ENCODE measurements at places on chromosomes 13 and 19.
A peak's percentile ranks its signal among the peaks of the same experiment; 100 is the strongest.

- no peak for DNase-seq
- no peaks in the 10 kb centered on the region for H3K27me3 ChIP-seq
- no peak overlapping the region for H3K4me3 ChIP-seq
- no peak overlapping the region for H3K27ac ChIP-seq
- H3K4me1 ChIP-seq = no peaks in the 10 kb centered on the region
- no peaks in the 10 kb centered on the region for H3K36me3 ChIP-seq
Measured at GRCh38 chr13:76016799-76017400, 380.8 kb downstream of the LMO7 start.

DNA sequence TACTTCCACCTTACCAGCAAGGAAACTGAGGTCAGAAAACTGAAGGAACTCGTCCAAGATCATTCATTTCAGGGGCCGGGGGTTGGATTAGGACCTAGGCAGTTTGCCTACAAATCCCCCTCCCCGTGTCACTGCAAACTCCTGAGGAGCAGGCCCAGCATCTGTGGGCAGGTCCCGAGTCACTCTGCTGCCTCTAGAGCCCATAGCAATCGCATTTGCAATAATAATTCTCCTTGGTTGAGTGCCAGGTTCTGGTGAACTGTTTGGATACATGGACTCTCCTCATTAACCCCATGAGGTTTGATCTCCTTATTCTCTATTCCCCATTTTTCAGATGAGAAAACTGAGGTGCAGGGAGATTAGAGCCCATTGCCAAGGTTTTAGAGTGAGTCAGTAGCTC lies 903 bp downstream of the PIN1 start:
- no peaks in the 10 kb centered on the region for H3K27me3 ChIP-seq
- peak overlapping the region; percentile 83 for H3K4me3 ChIP-seq
- H3K27ac ChIP-seq = peak overlapping the region; percentile 69
- no peak for DNase-seq

GRCh38 chr19:23394511-23394910 lies 760 bp downstream of the ZNF91 start:
- peak; percentile 68 for DNase-seq
- peak overlapping the region; percentile 92 for H3K4me3 ChIP-seq
- no peaks in the 10 kb centered on the region for H3K36me3 ChIP-seq

- no peak overlapping the region for H3K27ac ChIP-seq
- H3K36me3 ChIP-seq = no peaks in the 10 kb centered on the region
- no peaks in the 10 kb centered on the region for H3K27me3 ChIP-seq
Measured at GRCh38 chr13:112219740-112220139, 152.8 kb downstream of the SOX1 start.

DNA sequence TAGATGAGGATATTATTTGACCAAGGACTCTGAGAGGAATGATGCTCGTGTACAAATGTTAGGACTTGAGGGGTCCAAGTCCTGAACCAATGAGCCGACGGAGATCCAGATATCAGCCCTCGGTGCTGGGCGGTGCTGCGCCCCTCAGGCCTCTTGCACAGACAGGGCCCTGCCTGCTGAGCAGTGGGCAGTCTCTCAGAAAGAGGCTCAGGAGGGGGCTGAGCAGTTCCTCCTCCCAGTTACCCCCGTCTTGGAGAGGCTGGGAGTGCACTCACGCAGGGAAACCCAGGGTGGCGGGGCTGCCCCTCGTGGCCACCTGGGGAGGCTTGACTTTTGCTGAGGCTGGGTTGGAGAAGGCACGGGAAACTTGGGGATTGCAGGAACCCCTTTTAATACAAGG lies 18.4 kb downstream of the TEX29 start:
- H3K4me3 ChIP-seq = no peak overlapping the region
- no peaks in the 10 kb centered on the region for H3K36me3 ChIP-seq
- no peaks in the 10 kb centered on the region for H3K4me1 ChIP-seq
- no peak overlapping the region for H3K27ac ChIP-seq
- DNase-seq = no peak

DNA sequence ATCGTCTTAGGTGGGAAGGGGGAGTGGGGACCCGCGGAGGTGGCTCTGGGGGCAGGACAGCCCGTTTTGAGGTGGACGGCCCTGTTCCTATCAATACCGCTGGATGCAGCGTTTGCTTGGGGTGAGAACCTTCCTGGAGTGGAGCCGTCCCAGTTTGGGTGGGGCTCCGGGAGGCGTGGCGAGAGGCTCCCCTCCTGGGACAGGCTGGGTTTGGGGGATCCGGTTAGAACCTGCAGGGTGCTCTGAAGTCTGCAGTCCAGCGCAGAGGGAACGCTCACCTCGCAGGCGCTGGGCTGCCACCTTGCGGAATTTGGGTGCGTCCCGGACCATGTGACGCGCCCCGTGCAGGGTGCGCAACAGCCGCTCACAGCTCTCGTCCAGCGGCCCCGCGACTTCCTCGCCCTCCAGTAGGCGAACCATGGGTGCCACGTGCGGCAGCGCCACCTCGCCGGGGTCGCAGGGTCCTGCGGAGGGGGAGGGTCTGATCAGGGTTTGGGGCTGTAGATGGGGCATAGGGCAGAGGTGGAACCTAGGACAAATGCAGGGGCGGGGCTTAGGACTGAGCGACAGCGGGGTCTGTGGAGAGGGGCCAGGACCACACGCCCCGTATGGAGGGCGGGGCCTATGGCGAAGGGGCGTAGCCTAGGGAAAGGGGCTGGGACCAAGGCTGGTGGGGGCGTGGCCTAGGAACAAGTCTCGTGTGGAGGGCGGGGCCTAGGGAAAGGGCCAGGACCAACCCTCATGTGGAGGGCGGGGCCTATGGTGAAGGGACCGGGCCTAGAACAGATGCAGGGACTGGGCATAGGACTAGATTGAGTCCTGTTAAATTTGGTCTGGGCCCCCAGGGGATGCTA lies 13.8 kb downstream of the SH2D3A start:
- DNase-seq = peak; percentile 81
- H3K4me3 ChIP-seq = peak overlapping the region; percentile 34
- peak overlapping the region; percentile 43 for H3K27ac ChIP-seq
- H3K36me3 ChIP-seq = peaks cover 23% of the 10 kb centered on the region

All from CD8-positive, alpha-beta memory T cell (primary cell).